Mesothelial cell of epicardium (in vitro differentiated cells): ENCODE measurements at places on chromosomes 16 and 17. TPM values are rescaled to one million over a fixed set of nuclear protein-coding genes. Genes with fewer than 3 reads are reported as not detected.

The COX10 gene
- total RNA-seq: 18.2 to 20.3 TPM (median 18.4 TPM) in 3 replicates

The HSD11B2 gene
- 3.0 to 4.1 TPM (median 3.7 TPM) in 3 replicates for total RNA-seq

The SCARF1 gene
- total RNA-seq: 1.5 to 2.1 TPM (median 1.8 TPM) in 3 replicates

The NOL3 gene
- total RNA-seq: 14.0 to 15.5 TPM (median 14.2 TPM) in 3 replicates

The TEX14 gene
- 0.20 to 0.43 TPM (median 0.34 TPM) in 3 replicates for total RNA-seq

The JUP gene
- total RNA-seq: 202 to 207 TPM (median 205 TPM) in 3 replicates

- DNase-seq: no peak
Measured at GRCh38 chr17:27518545-27519521, 62.6 kb downstream of the KSR1 start.

DNA sequence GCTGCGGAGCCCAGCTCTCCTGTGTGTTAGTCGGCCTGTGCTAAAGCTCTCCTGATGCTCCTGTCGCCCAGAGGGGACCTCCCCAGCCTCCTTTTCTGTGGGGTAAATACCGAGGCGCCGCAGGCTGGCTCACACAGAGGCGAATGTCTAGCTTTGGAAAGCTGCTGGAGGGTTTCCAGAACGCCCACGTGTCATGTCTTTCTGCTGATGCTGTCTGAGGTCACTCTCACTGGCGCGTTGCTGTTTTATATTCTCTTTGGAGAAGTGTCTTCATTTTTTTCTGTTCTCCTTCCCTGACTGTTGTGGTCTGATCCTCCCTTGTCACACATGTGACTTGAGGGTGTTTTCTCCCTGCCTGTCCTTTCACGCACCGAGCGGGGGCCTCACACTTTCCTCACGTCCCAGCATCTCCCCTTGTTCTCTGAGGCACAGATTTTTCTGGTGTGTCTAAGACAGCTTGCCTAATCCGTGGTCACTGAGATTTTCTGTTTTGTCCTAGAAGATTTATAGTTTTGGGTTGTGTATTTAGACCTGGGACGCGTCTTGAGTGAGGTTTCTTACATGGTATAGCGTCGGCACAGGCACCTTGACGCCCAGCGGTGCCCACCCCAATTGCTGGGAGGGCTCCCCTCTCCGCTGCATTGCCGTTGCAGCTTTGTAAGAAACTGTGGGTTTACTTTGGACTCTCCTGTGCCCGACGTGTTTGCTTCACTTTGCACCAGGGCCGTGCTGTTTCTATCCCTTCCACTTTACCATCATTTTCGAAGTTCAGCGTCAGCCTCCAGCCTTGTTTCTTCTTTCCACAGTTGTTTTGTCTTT lies 92.1 kb upstream of the ZNF750 start:
- DNase-seq: no peak

DNA sequence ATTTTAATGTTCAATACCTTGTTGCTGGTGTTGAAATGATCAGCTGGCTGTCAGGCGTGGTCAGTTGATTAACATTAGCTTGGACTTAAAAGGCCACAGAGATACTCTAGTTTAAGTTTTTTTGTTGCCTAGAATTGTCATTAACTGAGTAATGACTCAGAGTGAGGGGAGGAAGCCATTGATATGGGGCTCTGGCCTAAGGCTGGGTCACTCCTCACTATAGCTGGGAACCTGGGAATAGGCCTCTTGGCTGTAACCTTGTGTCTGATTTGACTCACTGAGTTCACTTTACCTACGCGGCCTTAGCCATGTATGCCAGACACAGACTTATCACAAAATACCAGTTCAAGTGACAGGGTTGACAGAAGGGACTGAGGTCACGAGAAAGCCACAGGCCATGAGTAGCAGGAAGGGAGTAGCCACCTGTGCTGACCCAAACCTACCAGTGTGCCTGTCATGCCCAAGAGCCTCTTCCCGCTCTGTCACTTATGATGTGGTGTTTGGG lies 37.9 kb upstream of the ADCY7 start:
- DNase-seq: no peak

- no peak for DNase-seq
Measured at GRCh38 chr17:46202424-46202823, 9.2 kb upstream of the KANSL1 start.

DNA sequence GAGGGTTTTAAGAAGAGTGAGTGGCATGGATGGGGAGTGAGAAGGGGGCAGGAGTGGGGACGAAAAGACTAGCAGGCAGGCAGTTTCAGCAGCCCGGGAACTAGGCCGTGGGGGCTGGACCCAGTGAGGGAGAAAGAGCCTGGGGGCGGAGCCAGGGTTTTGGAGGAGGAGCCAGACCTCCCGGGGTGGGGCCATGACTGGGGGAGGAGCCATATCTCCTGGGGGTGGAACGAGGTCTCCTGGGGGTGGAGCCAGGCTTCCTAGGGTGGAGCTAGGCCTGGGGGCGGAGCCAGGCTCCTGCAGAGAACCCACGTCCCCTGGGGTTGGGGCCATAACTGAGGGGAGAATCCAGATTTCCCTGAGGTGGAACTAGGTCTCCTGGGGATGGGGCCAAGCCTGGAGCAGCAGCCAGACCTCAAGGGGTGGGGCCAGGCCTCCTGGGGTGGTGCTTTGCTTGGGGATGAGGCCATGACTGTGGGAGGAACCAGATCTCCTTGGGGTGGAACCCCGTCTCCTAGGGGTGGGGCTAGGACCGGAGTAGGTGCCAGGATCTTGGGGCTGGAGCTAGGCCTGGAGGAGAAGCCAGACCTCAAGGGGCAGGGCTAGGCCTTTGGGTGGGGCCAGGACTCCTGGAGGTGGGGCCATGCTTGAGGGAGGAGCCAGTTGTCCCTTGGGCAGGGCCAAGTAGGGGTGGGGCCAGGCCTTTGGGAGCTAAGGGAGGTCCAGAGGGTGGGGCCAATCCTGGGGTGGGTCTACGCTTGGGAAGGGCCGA lies 41.7 kb upstream of the JPH3 start:
- DNase-seq: no peak

DNA sequence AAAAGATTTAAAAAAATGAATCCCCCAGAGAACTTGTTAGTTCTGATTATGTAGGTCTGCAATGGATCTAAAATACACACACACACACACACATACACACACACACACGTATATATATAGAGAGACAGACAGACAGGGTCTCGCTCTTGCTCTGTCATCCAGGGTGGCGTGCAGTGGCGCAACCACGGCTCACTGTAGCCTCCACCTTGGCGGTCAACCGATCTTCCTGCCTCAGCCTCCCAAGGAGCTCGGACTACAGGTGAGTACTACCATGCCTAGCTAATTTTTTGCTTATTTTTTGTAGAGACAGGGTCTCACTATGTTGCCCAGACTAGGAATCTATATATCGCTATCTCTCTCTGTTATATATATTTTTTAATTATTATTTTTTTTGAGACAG lies 33.4 kb downstream of the GJC1 start:
- no peak for DNase-seq

GRCh38 chr16:2148714-2149629 lies 547 bp downstream of the RAB26 start:
- DNase-seq: no peak

DNA sequence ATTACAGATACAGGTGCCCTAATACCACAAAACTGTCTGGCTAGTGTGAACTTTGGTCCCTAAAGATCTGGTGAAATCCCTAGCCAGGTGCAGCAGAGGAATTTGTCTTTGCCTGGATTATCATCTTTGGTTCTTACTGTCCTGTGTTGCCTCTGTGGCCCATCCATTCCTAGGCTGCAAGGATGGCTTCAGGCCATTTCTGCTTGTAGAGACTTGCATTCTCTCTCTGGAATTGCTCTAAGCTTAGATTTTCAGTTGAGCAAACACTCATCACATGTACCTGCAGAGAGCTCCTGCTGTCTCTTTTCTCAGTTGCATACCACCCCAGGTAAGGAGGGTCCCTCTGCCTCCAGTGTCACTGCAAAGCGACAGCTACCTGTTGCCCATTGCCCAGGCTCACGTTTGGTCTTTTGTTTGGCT lies 114.9 kb downstream of the PRKCA start:
- no peak for DNase-seq

GRCh38 chr17:20191056-20191455 lies 181.9 kb downstream of the SPECC1 start:
- DNase-seq: no peak

DNA sequence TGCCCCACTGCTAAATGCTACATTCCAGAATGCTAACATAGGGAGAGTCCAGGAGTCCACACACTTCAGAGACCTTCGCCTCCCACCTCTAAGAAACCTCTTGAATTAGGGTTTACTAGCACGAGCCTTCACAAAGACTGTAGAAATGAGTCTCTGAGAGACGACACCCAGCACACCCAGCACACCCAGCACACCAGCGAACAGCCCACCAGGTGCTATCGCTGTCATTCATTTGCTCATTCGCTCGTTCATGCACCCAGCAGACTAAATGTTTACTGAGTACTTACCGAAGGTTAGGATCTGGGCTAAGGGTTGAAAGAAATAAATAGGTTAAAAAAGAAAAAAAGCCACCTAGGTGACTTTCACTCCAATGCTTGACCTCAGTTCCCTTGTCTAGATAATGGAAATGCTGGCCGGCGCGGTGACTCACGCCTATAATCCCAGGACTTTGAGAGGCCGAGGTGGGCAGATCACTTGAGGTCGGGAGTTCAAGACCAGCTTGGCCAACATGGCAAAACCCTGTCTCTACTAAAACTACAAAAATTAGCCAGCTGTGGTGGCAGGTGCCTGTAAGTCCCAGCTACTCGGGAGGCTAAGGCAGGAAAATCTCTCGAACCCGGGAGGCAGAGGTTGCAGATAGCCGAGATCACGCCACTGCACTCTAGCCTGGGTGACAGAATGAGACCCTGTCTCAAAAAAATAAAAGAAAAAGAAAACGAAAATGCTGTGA lies 100.8 kb downstream of the ADCY9 start:
- DNase-seq: no peak
